ENCODE measurements at places on chromosomes 2 and 18.

- DNase-seq, result no peak
Observed at GRCh38 chr2:86251840-86252266, 52.6 kb downstream of the MRPL35 start.

- DNase-seq, result no peak
Observed at GRCh38 chr2:150379166-150379565, 108.3 kb downstream of the RND3 start.

GRCh38 chr18:75324686-75325257 is 102.7 kb downstream of the SMIM21 start:
- no peak for DNase-seq

GRCh38 chr2:224401641-224402342 is at the start of gene FAM124B:
Gene FAM124B, minus strand, starts transcription at chr2:224402107. Its CDS starts 339 bp downstream, at chr2:224401768.
- DNase-seq, result peak; percentile 12

- no peak for DNase-seq
Observed at GRCh38 chr18:363301-364085, 95.6 kb upstream of the THOC1 start.
